ENCODE measurements at places on chromosomes 11 and 22.

GRCh38 chr11:34495724-34496377 lies 17.7 kb downstream of the ELF5 start:
- H3K4me1 ChIP-seq, result no peaks in the 10 kb centered on the region
- H3K4me3 ChIP-seq, result no peak overlapping the region
- H3K36me3 ChIP-seq, result no peaks in the 10 kb centered on the region
- no peak for DNase-seq

DNA sequence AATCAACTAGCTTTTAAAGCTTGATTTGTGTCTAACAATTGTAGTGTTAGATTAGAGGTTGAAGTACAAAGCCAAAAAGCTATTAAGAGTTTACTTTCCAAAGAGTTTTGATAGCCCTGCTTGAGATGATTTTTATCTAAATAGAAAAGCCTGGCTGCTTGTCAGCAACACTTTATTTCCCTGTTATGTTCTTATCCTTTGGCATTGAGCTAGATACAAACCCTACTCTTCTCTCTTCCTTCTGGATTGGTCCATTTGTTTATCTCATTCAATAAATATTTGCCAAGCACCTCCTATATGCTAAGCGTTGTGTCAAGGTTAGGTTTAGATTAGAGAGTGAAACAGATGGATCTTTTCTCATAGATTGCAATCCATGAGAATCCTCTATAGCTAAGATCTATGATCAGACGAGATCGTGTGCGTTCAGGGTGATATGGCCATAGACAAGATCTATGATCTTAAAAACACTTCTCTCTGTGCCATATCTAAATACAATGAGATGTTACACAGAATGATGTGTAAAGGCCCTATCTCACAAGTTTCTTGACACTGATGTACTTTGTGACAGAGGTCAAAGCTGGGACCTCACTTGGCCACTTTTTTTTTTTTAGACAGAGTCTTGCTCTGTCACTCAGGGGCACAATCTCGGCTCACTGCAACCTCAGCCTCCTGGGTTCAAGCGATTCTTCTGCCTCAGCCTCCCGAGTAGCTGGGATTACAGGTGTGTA lies 57.8 kb downstream of the CTNND1 start:
- DNase-seq, result no peak
- peaks cover 17% of the 10 kb centered on the region for H3K36me3 ChIP-seq
- peaks cover 20% of the 10 kb centered on the region for H3K4me1 ChIP-seq
- no peak overlapping the region for H3K4me3 ChIP-seq
- no peak overlapping the region for H3K27ac ChIP-seq

DNA sequence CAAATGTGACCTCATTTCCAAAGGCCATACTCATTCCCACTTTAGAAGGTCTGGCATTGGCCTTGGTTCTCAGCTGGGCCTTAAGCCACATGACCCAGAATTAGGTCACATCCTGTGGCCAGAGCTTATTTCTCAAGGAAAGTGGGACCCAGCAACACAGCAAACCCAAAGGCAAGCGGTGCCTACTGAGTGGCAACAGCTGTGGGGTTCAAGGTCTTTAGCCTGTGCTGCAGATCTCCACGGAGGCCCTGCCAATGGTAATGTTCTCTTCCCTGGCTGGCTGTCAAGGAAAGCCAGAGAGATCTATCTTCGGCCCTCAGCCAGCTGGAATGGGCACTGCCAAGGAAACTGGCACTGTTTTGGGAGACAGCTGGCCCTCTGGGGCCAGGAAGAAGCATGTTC lies 41.5 kb upstream of the TP53I11 start:
- no peak for DNase-seq
- H3K27me3 ChIP-seq, result peaks cover 14% of the 10 kb centered on the region
- no peaks in the 10 kb centered on the region for H3K4me1 ChIP-seq
- H3K36me3 ChIP-seq, result no peaks in the 10 kb centered on the region

GRCh38 chr11:58268142-58268541 lies at the start of gene OR10W1:
OR10W1 (minus strand) TSS chr11:58268260; CDS start chr11:58267858, 402 bp downstream.
- no peak within 1 kb of the TSS for H3K27ac ChIP-seq
- no peaks in the 10 kb centered on the region for H3K36me3 ChIP-seq
- DNase-seq, result no peak

- no peaks in the 10 kb centered on the region for H3K36me3 ChIP-seq
- no peak for DNase-seq
- peak overlapping the region; percentile 58 for H3K27ac ChIP-seq
- no peak overlapping the region for H3K4me3 ChIP-seq
- peaks cover 8% of the 10 kb centered on the region for H3K4me1 ChIP-seq
Measured at GRCh38 chr22:50008151-50009040, 4.2 kb downstream of the IL17REL start.

DNA sequence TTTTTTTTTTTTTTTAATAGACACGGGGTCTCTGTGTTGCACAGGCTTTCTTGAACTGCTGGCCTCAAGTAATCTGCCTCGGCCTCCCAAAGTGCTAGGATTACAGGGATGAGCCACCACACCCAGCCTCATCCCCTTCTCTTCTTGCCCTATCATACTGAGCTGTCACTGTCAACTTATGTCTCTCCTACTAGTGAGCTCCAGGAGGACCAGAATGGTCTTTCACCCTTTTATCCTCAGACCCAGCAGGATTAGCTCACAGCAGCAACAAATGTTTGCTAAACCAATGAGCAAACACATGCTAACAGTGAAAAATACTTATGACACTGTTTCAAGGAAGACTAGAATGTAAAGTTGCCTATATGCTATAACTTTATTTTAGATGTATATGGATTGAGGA lies 6.4 kb upstream of the NXF1 start:
- H3K27me3 ChIP-seq, result no peaks in the 10 kb centered on the region
- peaks cover 1% of the 10 kb centered on the region for H3K4me1 ChIP-seq
- H3K36me3 ChIP-seq, result peaks cover 9% of the 10 kb centered on the region
- H3K4me3 ChIP-seq, result no peak overlapping the region

GRCh38 chr22:37343348-37343747 lies 61.0 kb downstream of the CYTH4 start:
- peaks cover 21% of the 10 kb centered on the region for H3K27me3 ChIP-seq
- H3K27ac ChIP-seq, result no peak overlapping the region
- no peak overlapping the region for H3K4me3 ChIP-seq
- H3K36me3 ChIP-seq, result no peaks in the 10 kb centered on the region
- H3K4me1 ChIP-seq, result no peaks in the 10 kb centered on the region

GRCh38 chr22:27218012-27218920 lies 560.9 kb downstream of the MIAT start:
- no peak for DNase-seq
- H3K27ac ChIP-seq, result no peak overlapping the region
- H3K4me3 ChIP-seq, result no peak overlapping the region
- H3K4me1 ChIP-seq, result no peaks in the 10 kb centered on the region
- no peaks in the 10 kb centered on the region for H3K36me3 ChIP-seq

DNA sequence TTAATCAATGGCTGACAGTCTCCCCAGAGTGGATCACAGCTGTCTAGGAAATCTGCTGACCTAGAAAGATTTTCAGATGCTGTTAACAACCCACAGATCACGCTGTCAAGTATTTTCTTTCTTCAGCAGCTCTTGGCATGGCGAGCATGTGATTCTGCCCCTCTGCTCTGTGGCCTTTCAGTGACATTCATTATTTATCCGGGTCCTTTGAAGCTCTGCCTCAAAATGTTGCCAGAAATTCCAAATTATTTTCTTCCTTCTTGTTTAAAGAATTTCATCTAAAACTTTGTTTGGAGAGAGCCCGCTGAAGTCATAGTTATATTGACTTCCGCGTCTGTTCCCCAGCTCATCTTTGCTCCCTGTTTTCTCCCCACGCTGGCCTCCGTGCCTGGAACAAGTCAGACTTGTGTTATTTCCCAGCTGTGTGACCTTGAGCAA lies 134.1 kb downstream of the COMMD9 start:
- peaks cover 6% of the 10 kb centered on the region for H3K27me3 ChIP-seq
- H3K4me1 ChIP-seq, result no peaks in the 10 kb centered on the region
- no peak overlapping the region for H3K4me3 ChIP-seq
- no peak for DNase-seq
- H3K27ac ChIP-seq, result no peak overlapping the region

- no peak overlapping the region for H3K4me3 ChIP-seq
- no peaks in the 10 kb centered on the region for H3K36me3 ChIP-seq
- peaks cover 54% of the 10 kb centered on the region for H3K27me3 ChIP-seq
Measured at GRCh38 chr11:120511820-120512738, 531 bp downstream of the GRIK4 start.

- no peaks in the 10 kb centered on the region for H3K36me3 ChIP-seq
- H3K27ac ChIP-seq, result no peak overlapping the region
- peaks cover 3% of the 10 kb centered on the region for H3K27me3 ChIP-seq
- H3K4me1 ChIP-seq, result peaks cover 11% of the 10 kb centered on the region
- H3K4me3 ChIP-seq, result no peak overlapping the region
Measured at GRCh38 chr22:23984430-23984829, 4.5 kb downstream of the GSTT2 start.

- peaks cover 13% of the 10 kb centered on the region for H3K27me3 ChIP-seq
- H3K4me3 ChIP-seq, result no peak overlapping the region
- no peak overlapping the region for H3K27ac ChIP-seq
- H3K4me1 ChIP-seq, result peaks cover 4% of the 10 kb centered on the region
- DNase-seq, result no peak
- H3K36me3 ChIP-seq, result no peaks in the 10 kb centered on the region
Measured at GRCh38 chr22:50141462-50141861, 29.1 kb upstream of the PANX2 start.

- no peak for DNase-seq
- no peak overlapping the region for H3K4me3 ChIP-seq
- no peak overlapping the region for H3K27ac ChIP-seq
Measured at GRCh38 chr11:2471804-2472096, 26.9 kb downstream of the KCNQ1 start.

DNA sequence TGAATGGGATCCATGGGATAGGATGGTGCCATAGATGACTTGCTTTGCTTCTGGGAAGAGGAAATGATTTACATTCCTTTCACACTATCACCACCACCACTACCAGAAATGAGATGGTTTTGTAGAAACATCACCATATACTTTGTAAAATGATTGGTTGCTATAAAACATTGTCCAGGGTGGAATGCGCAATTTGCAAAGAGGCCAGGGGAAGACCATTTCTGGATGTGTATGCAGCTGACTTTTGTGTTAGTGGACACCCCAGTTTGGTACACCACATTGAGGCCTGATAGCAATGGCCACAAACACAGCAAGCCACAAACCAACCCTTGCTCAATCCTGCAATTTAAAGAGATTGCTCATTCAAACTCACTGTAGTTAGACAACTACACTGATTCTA lies 56.7 kb upstream of the RCN1 start:
- H3K4me3 ChIP-seq, result no peak overlapping the region
- peaks cover 9% of the 10 kb centered on the region for H3K27me3 ChIP-seq
- no peak for DNase-seq
- no peak overlapping the region for H3K27ac ChIP-seq

DNA sequence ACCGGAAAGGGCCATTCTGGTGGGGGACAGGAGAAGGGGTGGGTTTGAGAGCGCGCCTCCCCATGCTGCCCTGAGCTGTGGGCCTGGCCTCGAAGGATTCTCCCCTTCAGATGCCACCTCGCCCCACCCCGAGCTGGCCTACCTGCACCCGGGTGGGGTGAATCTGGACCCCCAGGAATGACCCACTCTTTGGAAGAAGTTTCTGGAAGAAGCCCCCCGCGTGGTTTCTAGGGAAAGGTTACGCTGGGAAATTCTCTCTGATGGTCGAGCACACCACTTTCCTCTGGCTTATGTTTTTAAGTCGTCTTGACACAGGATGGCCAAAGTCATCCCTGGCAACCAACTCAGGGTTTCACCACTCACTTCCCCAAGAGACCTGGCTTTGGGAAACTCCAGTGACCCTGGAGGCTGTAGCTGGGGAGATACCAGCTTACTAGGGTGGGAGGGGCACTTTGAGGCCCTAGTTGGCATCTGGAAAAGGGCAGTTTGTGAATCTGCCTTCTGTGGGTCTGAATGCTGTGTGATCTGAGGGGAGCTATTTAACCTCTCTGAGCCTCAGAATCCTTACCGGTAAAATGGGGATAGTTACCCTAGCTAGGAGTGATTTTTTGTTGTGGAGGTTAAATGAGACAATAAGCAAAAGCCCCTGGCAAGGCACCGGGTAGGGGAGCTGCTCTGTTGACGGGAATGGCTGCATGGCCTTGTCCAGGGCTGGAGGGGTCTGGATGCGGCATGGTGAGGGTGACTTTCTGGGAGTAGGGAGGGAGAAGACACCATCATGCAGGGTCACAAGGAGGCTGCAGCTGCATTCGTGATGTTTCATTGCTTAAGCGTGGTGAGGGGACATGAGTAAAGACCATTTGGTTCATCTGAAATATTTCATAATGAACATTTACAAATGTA lies 45.3 kb upstream of the ACCSL start:
- H3K36me3 ChIP-seq, result no peaks in the 10 kb centered on the region
- H3K4me1 ChIP-seq, result no peaks in the 10 kb centered on the region
- H3K27ac ChIP-seq, result no peak overlapping the region
- no peak overlapping the region for H3K4me3 ChIP-seq
- peaks cover 6% of the 10 kb centered on the region for H3K27me3 ChIP-seq

GRCh38 chr11:95147364-95147905 lies 57.8 kb downstream of the ENDOD1 start:
- H3K4me1 ChIP-seq, result peaks cover 36% of the 10 kb centered on the region
- no peak for DNase-seq
- H3K27ac ChIP-seq, result no peak overlapping the region
- H3K4me3 ChIP-seq, result no peak overlapping the region

DNA sequence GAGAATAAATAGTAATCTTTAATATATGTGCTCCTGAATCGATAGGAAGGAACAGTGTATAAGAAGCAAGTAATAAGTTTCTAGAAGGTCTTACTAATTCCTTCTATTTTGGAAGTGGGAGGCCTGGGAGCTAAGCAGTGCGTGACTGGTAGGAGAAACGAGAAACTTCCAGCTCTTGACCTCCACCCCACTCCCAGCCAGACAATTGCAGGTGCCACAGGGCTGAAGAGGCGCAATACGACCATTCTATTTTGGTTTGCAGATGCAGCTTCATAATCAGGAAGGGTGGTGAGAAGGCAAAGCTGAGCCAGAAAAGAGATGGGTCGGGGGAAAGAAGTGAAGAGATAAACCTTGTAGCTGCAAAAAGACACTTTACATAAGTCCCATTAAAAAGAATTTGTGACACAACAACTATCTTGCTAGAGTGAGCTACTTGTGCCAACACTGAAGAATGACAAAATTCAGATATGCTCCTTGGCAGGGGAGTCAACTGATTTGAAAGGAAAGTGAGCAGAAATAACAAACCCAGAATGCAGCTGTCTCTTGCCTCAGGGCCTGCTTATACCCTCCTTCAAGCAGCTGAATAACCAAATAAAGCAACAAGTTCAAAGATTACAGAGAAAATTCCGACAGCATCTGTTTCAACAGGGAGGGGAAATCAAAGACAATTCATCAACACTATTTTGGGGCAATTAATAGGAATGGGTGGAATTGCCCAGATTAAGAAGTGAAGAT lies 35.1 kb downstream of the GRIA4 start:
- no peaks in the 10 kb centered on the region for H3K27me3 ChIP-seq
- no peak overlapping the region for H3K4me3 ChIP-seq
- no peak overlapping the region for H3K27ac ChIP-seq
- H3K36me3 ChIP-seq, result no peaks in the 10 kb centered on the region
- no peaks in the 10 kb centered on the region for H3K4me1 ChIP-seq
